ENCODE measurements at places on chromosomes 7 and 10.
A peak's percentile ranks its signal among the peaks of the same experiment; 100 is the strongest.

DNA sequence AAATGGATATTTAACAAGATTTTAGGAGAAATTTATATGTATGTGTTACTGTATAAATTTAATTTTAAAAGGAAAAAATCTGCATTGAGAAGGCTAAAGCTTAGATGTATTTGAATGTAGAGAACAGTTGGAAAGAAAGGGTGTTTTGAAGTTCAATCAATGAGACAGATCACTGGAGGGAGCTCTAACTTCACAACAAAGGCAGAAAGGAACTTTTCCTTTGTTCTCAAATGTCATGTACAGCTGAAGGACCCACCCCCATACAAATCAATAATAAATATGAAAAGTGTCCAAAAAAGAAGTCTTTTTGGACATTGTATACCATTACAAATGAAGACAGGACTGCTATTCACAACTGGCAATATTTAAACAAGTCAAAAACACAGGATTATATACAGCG is 403.4 kb downstream of the DNAJB9 start:
- H3K4me3 ChIP-seq, result no peak overlapping the region
- H3K27me3 ChIP-seq, result no peaks in the 10 kb centered on the region
- H3K36me3 ChIP-seq, result no peaks in the 10 kb centered on the region
- no peak overlapping the region for H3K27ac ChIP-seq
- H3K4me1 ChIP-seq, result no peaks in the 10 kb centered on the region

- H3K4me3 ChIP-seq, result no peak overlapping the region
- H3K27ac ChIP-seq, result no peak overlapping the region
- no peaks in the 10 kb centered on the region for H3K36me3 ChIP-seq
- no peaks in the 10 kb centered on the region for H3K4me1 ChIP-seq
Observed at GRCh38 chr10:95742485-95742884, 13.5 kb upstream of the ENTPD1 start.

DNA sequence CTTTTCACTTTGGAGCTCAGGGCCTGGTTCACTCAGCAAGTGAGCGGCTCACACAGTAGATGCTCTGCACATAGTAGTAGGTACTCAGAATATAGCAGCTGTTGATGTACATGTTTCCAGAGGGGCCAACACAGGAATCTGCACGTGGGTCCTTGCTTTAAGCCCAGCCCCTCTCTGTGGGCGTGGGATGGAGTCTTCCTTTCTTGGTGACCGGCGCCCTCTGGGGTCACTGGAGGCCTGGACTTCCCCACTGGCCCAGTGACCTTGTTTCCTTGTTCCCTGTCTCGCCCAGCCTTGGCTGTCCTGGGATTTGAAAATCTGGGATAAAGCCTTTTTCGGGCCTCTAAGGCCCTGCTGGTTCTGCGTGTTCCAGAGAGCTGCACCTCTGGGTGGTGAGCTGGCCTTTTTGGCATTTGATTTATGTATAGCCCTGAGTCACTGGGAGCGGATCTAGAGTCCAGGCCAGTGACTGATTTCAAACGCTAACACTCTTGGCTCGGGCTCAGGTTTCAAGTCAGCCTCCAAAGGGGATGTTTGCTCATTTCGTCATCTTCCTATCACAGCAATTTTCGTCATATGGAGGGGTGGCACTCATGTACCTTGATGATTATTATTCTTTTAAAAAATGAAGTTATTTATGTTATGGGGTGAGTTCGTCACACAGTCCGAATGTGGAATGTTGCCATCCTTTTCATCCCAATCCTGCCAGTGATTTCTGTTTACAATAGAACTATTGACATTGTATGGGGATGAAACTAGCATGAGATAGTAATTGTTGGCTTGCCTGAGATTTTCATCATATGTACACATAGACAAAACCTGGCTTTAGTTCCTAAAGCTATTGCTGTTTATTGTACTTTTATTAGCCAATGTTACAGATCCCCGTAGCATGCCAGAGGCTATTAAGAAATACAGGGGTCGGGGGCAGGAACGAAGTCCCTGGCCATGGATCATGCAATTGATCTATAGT is 65.5 kb downstream of the CUX1 start:
- H3K4me3 ChIP-seq, result no peak overlapping the region
- DNase-seq, result peak; percentile 58
- no peaks in the 10 kb centered on the region for H3K36me3 ChIP-seq
- no peak overlapping the region for H3K27ac ChIP-seq
- H3K4me1 ChIP-seq, result peaks cover 32% of the 10 kb centered on the region

GRCh38 chr7:37065779-37066271 is 341.5 kb upstream of the AOAH start:
- no peaks in the 10 kb centered on the region for H3K36me3 ChIP-seq
- H3K4me3 ChIP-seq, result no peak overlapping the region
- no peaks in the 10 kb centered on the region for H3K27me3 ChIP-seq
- no peaks in the 10 kb centered on the region for H3K4me1 ChIP-seq

- no peak for DNase-seq
- no peaks in the 10 kb centered on the region for H3K4me1 ChIP-seq
- no peaks in the 10 kb centered on the region for H3K36me3 ChIP-seq
- no peaks in the 10 kb centered on the region for H3K27me3 ChIP-seq
Observed at GRCh38 chr10:131777921-131778320, 122.9 kb upstream of the PPP2R2D start.

- DNase-seq, result no peak
- H3K36me3 ChIP-seq, result no peaks in the 10 kb centered on the region
- H3K27me3 ChIP-seq, result no peaks in the 10 kb centered on the region
- H3K4me1 ChIP-seq, result no peaks in the 10 kb centered on the region
- H3K4me3 ChIP-seq, result no peak overlapping the region
Observed at GRCh38 chr10:36424502-36424901, 700.9 kb upstream of the ANKRD30A start.

DNA sequence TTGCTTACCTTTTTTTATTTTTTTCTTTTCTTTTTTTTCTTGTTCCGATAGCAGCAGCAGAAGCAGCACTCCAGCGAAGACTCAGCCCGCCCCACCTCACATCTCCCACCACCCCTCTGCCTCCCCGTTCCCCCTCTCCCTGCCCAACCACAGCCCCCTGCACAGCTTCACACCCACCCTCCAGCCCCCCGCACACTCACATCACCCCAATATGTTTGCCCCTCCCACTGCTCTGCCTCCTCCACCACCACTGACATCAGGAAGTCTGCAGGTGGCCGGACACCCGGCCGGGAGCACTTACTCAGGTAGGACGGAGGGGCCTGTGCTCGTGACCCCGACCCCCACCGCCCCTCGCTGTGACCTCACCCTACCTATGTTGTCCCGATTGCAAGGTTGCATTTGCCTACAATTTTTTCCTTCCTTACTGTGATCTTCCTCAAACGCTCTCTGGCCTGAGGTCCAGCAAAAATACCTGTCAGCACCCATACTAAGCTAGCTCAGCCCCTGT is 367.2 kb upstream of the GALNT17 start:
- no peaks in the 10 kb centered on the region for H3K27me3 ChIP-seq
- DNase-seq, result no peak
- H3K4me1 ChIP-seq, result peaks cover 21% of the 10 kb centered on the region
- peaks cover 6% of the 10 kb centered on the region for H3K36me3 ChIP-seq
- H3K27ac ChIP-seq, result peak overlapping the region; percentile 68

GRCh38 chr7:142422621-142423020 is 164.8 kb upstream of the PRSS58 start:
- peaks cover 4% of the 10 kb centered on the region for H3K4me1 ChIP-seq
- no peaks in the 10 kb centered on the region for H3K27me3 ChIP-seq
- H3K4me3 ChIP-seq, result no peak overlapping the region
- H3K36me3 ChIP-seq, result no peaks in the 10 kb centered on the region
- DNase-seq, result no peak

- no peaks in the 10 kb centered on the region for H3K27me3 ChIP-seq
- no peak overlapping the region for H3K4me3 ChIP-seq
- H3K4me1 ChIP-seq, result peaks cover 32% of the 10 kb centered on the region
Observed at GRCh38 chr7:140168816-140169215, 8.0 kb downstream of the KDM7A start.

DNA sequence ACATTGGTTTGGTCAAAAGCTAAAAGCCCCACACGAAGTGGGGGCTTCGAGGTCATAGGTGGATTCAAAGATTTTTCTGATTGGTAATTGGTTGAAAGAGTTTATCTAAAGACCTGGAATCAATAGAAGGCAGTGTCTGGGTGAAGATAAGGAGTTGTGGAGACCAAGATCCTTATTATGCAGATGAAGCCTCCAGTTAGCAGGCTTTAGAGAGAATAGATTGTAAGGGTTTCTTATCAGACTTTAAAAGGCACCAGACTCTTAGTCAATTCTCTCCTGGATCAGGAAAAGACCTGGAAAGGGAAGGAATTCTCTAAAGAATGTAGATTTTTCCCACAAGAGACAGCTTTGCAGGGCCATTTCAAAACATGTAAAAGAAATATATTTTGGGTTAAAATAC is 260.2 kb downstream of the PHF14 start:
- H3K27me3 ChIP-seq, result no peaks in the 10 kb centered on the region
- no peak for DNase-seq
- no peak overlapping the region for H3K27ac ChIP-seq
- no peak overlapping the region for H3K4me3 ChIP-seq
- no peaks in the 10 kb centered on the region for H3K36me3 ChIP-seq

DNA sequence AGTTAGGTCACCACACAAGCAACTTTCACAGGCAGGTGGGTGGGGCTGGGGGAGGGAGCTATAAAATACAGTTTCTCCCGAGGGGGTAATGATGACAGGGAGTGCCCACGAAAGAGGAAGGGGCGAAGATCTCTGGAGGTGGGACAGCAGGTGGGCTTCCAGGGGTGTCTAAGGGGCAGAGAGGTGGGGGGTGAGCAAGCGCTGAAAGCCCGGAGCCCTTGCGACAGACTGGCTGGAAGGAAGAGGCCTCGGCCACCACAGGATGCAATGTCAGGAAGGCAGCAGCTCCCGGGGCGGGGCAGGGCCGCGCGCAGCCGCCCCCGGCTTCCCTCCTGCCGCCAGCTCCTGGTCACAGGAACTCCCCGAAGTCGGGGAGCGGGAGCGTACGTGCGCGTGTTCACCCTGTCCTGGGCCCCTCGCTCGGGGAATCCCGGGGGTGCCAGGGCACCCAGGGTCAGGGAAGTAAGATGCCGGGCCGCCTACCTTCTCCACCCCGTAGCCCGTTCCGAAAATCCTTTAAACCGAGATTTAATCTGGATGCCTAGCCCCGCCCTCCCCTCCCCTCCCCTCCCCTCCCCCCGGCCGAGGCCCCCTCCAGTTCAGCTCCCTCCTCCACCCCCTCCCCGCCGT is 105.2 kb upstream of the PPIF start:
- H3K27ac ChIP-seq, result no peak overlapping the region
- H3K27me3 ChIP-seq, result no peaks in the 10 kb centered on the region
- peak overlapping the region; percentile 63 for H3K4me3 ChIP-seq

GRCh38 chr10:2856598-2856997 is 210.8 kb upstream of the PFKP start:
- no peaks in the 10 kb centered on the region for H3K27me3 ChIP-seq
- no peaks in the 10 kb centered on the region for H3K4me1 ChIP-seq
- no peaks in the 10 kb centered on the region for H3K36me3 ChIP-seq
- H3K27ac ChIP-seq, result no peak overlapping the region

DNA sequence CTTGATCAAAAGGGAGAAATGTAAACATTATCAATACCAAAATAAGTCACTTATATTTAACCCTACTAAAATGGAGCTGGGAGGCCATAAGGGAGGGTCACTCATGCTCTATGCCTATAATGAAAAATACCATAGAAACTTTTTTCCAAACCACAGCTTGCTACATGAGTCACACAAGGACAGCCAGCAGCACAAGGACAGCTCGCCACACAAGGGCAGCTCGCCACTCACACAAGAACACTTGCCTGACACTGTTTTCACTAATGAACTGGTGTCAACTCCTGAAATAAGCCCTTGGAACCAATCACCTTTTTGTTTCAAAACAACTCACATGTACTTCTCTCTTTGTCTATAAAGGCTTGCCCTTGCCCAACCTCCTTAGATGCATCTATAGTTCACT is 43.3 kb downstream of the FRMPD2 start:
- no peak overlapping the region for H3K27ac ChIP-seq
- H3K4me3 ChIP-seq, result no peak overlapping the region
- H3K27me3 ChIP-seq, result no peaks in the 10 kb centered on the region
- no peak for DNase-seq
- no peaks in the 10 kb centered on the region for H3K36me3 ChIP-seq

DNA sequence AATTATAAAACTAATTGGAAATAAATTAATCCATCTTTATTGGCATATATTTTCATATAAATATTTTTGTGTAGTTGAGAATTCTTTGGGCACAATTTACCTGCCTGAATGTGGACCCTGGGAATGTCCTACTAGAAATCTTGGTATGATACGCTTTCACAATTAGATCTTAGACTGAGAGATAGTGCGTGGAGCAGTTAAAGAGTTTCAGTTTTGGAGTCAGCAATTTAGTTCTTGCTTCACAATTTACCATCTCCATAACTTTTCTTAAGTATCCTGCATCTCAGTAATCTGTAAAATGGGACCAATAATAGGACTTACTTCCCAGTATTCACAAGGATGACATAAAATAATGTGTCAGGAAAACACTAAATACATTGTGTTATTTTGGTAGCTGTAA is 2.0 kb downstream of the MTPN start:
- peaks cover 48% of the 10 kb centered on the region for H3K4me1 ChIP-seq
- H3K27ac ChIP-seq, result no peak overlapping the region
- H3K27me3 ChIP-seq, result no peaks in the 10 kb centered on the region
- H3K36me3 ChIP-seq, result peaks cover 33% of the 10 kb centered on the region
- DNase-seq, result no peak

- no peak for DNase-seq
- H3K4me1 ChIP-seq, result no peaks in the 10 kb centered on the region
- H3K27ac ChIP-seq, result no peak overlapping the region
- no peaks in the 10 kb centered on the region for H3K27me3 ChIP-seq
- H3K4me3 ChIP-seq, result no peak overlapping the region
Observed at GRCh38 chr10:82815680-82816079, 940.7 kb downstream of the NRG3 start.

GRCh38 chr10:45368181-45368580 is 5.8 kb upstream of the ALOX5 start:
- no peaks in the 10 kb centered on the region for H3K36me3 ChIP-seq
- no peak overlapping the region for H3K4me3 ChIP-seq
- H3K4me1 ChIP-seq, result peaks cover 3% of the 10 kb centered on the region

GRCh38 chr7:150568714-150569113 is 1.5 kb downstream of the GIMAP4 start:
- H3K27me3 ChIP-seq, result no peaks in the 10 kb centered on the region
- DNase-seq, result peak; percentile 60
- H3K4me3 ChIP-seq, result peak overlapping the region; percentile 72
- H3K27ac ChIP-seq, result peak overlapping the region; percentile 81

DNA sequence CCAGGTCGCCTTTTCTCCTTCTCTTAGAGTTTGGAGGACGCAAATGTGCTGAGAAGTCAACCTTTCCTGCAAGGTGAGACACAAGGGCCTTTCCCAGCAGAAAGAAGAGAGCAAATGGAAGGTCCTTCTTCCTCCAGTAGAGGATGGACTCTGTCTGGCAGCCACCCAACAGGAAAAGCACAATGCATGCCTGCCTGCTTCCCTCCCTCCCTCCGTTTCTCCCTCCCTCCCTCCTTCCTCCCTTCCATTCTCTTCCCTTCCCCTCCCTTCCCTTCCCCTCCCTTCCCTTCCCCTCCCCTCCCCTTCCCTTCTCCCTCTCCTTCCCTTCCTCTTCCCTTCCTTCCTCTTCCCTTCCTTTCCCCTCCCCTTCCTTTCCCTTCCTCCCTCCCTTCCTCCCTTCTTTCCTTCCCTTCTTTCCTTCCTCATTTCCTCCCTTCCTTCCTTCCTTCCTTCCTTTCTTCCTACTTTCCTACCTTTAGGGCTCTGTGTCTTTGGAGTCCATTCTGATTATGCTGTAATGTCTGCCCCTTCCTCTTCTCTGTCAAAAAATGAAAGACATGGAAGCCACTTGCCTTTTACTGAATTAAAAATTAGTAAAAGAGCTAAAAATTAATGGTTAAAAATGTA is 66.4 kb downstream of the TRUB1 start:
- DNase-seq, result no peak
- no peaks in the 10 kb centered on the region for H3K4me1 ChIP-seq
- H3K4me3 ChIP-seq, result no peak overlapping the region
- H3K27me3 ChIP-seq, result peaks cover 6% of the 10 kb centered on the region
- H3K36me3 ChIP-seq, result no peaks in the 10 kb centered on the region
